ENCODE measurements at places on chromosomes 1 and 21.

- DNase-seq: no peak
Observed at GRCh38 chr1:36715797-36716196, 233.1 kb upstream of the CSF3R start.

DNA sequence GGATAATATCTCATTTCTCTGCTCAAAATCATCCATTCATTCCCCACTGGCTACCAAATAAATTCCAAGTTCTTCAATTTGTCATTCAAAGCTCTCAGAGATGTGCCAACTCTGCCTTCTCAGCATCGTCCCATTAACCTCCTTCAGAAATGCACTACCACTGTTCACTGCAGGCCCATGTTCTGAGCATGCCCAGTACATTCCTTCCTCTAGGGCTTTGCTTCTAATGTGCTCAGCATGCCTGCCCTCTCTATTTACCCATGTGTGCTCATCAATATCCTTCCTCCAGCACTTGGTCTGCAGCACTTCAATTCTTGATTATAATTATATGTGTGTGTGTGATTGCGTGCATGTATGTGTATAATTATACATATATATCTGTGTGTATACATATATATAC, 36.1 kb upstream of the RGS8 start:
- DNase-seq: no peak

DNA sequence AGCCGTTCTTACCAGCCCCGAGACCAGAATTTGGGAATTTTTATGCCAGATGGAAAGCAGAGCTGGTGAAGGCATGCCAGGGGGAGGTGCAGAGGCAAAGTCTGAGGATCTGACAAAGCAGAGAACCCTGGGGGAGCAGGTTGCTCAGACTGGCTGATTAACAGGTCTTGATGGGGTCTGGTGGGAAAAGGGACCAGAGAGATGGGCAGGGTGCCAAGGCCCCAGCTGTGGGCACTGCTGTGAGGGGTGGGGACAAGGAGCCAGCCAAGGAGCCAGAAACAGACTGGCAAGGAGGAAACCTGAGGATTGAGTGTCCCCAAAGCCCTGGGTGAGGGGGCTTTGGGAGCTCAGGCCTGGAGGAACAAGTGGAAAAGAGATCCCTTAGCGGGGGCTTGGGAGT, 21.4 kb downstream of the RPS6KA1 start:
- DNase-seq: no peak

DNA sequence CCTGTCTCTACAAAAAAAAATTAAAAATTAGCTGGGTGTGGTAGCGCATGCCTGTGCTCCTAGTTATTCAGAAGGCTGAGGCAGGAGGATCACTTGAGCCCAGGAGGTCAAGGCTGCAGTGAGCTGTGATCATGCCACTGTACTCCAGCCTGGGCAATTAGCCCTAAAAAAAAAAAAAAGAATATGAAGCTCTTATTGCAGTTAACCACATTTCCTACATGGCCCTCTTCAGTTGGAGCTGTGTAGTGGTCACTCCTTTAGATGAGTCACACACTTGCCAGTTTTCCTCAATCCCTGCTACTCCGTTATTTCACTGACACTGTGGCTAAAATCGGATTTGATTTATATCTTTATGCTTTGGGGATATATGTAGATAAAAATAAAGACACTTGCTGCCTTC, 11.8 kb downstream of the NFYC start:
- no peak for DNase-seq

GRCh38 chr1:205567716-205568115, 63.2 kb downstream of the CDK18 start:
- DNase-seq: no peak

GRCh38 chr1:87355894-87356293, 27.2 kb downstream of the LMO4 start:
- no peak for DNase-seq

GRCh38 chr1:23559136-23559984, at the start of gene ID3:
TSS of gene ID3 (minus strand) at chr1:23559501. CDS start at chr1:23559426, 75 bp downstream.
- peak; percentile 87 for DNase-seq

DNA sequence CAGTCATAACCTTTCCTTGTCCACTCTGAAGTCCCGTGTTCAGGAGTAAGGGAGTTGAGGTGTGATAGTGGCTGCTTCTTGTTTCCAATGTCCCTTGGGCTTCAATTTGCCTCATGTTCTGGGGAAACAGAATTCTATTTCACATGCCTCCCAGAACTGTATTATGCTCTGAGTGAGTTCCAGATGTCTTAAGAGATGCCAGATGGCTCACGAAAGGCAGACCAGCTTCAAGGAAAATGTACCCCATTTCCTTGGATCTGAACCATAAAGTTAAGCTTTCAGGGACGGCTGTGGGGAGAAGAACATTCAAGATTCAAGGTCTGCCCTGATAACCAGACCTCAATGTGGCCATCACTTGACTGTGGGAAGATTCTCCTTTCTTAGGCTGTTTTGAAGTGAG, 42.4 kb downstream of the C1orf87 start:
- no peak for DNase-seq

DNA sequence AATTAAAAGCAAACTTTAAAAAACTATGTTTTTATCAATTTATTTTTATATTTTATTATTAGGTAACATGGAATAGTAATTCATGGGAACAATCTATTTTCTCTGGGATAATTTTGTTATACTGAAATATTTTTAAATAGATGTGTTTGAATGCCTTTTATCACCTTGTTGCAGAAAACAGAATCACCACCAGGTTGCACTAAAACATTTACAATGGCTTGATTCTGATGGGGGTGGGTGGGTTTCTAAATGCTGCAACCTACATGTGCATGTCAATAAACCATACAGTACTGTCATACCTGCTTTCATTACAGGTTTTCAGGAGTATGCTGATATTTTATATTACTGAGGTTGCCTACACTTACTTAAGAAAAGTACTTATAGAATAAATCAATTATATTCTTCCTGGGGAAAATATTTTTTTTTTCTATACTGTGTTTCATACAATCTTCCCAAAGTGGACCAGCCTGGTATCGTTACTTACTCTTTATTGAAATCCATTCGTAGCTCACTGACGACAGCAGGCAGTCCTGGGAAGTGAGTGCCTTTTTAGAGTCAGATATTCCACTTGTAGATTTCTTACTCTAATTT, 132.8 kb downstream of the PTPRC start:
- DNase-seq: no peak

DNA sequence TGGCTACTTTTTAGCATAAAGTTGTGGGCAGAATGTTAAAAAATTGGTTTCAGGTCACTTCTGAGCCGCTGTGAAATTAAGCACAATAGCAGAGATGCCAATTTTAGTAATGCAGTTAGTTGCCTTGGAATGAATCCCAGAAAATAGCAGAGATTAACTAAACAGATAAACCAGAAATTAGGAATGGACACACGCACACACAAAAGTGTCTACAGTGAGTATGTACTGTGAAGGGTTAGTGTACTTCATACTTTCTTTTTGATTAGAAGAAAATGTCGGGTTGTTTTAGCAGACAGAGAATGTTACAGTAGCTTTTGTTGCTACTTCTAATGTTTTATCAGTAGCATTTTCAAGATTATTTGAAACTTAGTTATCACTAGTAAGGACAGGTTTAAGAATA, 106.7 kb downstream of the LEPR start:
- no peak for DNase-seq

DNA sequence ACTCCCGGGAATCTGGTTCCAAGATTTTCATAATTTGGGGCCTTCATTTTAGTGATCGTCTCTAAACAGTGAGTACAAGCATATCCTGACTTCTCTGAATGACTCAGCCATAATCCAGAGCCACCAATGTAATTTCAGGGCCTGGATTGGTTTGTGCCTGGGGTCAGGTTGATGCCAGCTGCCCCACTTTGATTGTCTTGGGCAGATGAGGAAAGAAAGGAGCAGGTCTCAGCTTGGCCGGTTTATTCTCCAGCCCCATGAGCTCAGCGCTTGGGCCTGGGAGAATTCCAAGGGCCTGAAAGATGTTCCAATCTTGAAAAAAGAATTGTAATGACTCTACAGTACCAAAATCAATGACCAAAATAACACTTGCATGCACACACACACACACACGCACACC, 71.2 kb upstream of the ECE1 start:
- DNase-seq: no peak

DNA sequence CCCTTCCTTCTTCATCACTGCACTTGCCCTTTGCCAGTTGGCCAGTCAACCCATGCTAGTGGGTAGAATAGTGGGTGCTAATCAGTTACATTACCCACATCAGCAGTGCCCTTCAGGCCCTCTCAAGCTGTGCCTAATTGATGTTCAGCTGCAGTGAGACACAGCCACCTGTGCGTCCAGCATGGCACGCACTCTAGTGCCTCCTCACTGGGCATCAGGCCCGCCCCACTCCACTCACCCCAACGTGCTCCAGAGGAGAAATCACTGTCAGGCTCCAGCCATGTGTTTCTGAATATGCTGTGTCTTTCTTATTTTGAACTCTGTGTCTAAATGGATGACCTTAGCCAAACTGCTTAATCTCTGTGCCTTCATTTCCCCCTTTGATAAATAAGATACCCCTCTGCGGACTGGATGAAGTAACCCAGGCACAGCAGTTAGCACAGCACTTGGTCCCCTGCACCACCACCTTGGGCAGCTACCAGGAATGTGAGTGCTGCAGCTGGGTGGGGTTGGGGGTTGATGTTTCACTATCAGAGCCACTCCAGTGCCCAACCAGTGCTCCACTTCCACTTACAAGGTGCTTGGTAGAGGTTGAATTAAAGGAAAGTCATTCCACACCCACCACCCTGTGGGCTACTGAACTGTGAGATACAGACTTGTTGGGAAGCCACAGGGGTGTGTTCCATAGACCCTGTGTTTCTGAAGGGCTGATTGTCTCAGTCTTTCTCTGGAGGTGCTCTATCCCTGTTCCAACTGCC, 8.9 kb upstream of the ADORA3 start:
- DNase-seq: no peak

GRCh38 chr1:9145021-9145668, 16.2 kb upstream of the GPR157 start:
- DNase-seq: peak; percentile 3

GRCh38 chr21:16154951-16155635, 425.3 kb downstream of the USP25 start:
- no peak for DNase-seq

DNA sequence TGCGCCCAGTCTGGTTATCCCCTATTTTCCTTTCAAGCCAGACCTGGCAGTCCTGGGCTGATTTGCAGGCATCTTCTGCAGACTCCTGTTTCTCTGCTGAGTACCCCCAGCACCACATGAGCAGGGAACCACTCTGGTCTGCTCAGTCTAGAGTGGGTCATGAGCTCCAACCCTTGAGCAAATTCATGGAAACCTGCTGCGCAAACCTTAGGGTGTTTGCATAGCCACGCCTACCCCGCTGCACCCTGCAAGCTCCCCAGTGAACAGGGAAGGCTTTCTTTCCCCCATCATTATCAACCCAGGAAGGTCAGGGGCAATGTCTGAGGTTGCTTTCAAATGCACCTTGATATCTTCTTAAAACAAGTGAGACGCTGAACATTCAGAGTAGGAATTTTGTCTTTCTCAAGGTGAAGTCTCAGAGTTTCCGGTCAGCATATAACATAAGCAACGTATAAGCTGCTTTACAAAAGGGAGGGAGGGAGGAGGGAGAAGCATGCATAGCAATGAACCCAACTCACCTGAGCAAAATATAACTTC, 11.1 kb upstream of the KCNE1 start:
- DNase-seq: no peak

- DNase-seq: no peak
Observed at GRCh38 chr1:8813991-8814390, 3.4 kb downstream of the RERE start.

DNA sequence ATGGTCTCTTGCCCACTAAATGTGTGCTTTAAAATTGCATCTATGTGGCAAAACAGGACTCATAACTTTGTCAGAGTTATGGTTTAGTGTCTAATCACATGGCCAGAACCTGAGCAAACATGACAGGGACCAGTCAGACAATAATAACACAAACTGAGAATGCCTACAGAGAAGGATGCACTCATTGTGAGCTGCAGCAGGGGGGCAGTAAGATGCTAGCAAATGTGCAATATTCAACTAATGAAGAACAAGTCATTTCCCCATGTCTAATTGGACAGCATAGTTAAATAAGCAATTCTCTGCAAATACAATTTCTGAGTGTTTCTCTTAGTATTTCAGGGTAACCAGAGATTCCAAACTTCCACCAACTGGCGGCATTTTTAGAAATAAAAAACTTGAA, 30.8 kb downstream of the SPAG17 start:
- DNase-seq: no peak

DNA sequence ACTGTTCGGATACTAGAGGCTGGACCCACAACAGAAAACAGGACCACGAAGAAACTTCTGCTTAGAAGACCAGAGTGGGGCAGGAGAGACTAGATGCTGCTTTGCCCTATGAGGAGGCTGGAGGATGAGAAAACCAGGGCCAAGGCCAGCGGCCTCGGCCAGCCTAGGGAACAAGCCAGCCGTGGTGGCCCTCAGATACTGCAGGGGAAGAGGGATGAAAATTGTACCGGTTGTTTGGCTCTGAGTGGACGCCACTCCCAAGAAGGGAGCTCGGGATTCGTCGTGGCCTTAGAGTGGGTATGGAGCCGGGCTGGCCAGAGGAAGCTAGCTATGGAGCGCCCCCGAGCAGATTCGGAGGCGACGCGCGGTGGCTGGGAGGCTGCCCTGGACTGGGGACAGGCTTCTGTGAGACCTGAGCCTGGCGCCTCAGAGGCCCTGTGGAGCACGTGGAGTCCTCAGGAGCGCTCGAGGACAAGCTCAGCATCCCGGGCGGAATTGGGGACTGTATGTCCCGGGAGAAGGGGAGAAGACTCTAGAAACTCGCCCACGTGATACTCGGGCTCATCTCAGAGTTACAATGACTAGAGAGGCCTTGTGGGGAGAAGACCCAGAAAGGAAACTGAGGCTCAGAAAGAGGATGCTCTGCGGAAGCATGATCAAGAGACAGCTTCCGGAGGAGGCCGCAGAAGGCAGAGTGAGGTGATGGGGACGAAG, 2.8 kb downstream of the PRRX1 start:
- no peak for DNase-seq

DNA sequence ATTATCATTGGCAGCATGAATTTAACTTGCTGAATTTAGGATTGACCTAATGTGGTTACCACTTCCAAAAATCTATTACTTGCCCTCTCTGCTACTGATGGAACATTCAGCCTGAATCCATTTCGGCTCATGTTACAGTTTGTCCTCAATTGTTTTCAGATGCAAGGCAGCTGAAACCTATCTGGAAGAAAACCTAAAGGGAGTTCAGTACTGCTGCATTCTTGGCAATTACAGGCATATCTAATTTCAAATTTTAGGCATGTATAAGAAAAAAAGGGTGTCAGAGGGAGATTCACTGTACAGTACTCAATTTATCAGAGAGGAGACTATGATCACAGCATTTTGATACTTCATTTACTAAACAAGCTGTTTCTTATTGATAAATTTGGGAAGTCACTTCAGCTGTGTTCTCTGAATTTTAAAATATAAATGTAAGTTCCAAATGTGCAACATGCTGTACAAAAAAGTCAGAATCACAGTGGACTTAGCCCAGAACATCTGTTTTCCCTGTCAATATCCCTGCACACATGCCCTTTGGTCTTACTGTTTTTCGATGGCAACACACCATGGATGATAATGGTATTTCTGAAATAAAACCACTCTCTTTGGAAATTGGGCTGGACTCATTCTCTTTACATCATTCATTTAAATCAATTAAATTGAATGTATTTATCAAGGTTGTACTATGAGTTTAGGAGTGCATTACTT, 651.6 kb upstream of the ADGRL4 start:
- DNase-seq: no peak

GRCh38 chr1:109821831-109822745, 58.4 kb upstream of the EPS8L3 start:
- no peak for DNase-seq

Data from stimulated activated CD8-positive, alpha-beta memory T cell treated with anti-CD3 and anti-CD28 coated beads, Interleukin-15, amount 100 ng/mL, for 48 hours (primary cell).